ENCODE measurements at places on chromosomes 2 and 18. TPM values are rescaled to one million over a fixed set of nuclear protein-coding genes. Genes with fewer than 3 reads are reported as not detected.

UGT1A4 gene
- total RNA-seq: not detected

- no peak for DNase-seq
Measured at GRCh38 chr2:211026109-211026508, 469.7 kb downstream of the CPS1 start.

GRCh38 chr2:103327386-103327785 is 565.6 kb downstream of the TMEM182 start:
- DNase-seq: no peak

DNA sequence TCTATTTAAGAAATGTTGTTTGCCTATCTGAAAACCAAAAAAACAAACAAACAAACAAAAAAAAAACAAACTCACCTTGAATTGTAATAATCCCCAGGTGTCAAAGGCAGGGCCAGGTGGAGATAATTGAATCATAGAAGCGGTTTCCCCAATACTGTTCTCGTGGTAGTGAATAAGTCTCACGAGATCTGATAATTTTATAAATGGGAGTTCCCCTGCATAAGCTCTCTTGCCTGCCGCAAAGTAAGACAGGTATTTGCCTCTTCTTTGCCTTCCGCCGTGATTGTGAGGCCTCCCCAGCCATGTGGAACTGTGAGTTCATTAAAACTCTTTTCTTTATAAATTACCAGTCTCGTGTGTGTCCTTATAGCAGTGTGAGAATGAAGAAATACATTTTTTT is 1180.7 kb upstream of the CRIM1 start:
- DNase-seq: no peak

- DNase-seq: no peak
Measured at GRCh38 chr18:42533616-42534015, 578.6 kb downstream of the PIK3C3 start.

GRCh38 chr2:42068571-42069178 is 20.9 kb downstream of the PKDCC start:
- no peak for DNase-seq

TUBB8B gene
- 0.47 TPM for total RNA-seq
